Ammon's horn (tissue), 1 donor: ENCODE measurements at places on chromosomes 2 and 18.

DNA sequence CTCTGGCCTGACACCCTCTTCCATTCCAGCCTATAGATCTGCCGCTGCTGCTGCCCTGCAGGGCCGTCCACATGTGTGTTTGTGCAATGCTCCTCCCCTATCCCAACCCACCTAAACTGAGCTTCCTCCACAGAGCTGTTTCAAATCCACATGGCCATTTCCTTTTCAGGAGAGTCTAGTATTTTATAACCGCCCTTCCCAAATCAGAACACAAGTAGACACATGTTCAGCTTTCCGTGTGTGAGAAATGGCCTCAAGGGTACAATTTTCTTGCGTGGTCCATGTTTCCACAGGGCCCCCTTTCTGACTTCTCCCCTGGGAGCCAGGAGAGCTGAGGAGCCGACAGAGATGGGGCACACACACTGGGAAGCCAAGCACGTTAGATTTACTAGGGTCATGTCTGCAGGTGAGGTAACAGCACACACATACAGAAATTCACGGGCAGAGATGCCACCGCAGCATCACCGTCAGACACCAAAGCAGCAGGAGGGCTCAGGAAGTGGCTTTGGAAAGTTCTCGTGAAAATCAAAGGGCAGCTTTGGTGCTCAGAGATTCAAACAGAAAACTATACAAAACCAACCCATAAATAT lies 102.9 kb upstream of the TGFA start:
- DNase-seq: no peak

- no peak for DNase-seq
These were observed 76.6 kb upstream of the ITGA4 start for GRCh38 chr2:181380581-181380980.

DNA sequence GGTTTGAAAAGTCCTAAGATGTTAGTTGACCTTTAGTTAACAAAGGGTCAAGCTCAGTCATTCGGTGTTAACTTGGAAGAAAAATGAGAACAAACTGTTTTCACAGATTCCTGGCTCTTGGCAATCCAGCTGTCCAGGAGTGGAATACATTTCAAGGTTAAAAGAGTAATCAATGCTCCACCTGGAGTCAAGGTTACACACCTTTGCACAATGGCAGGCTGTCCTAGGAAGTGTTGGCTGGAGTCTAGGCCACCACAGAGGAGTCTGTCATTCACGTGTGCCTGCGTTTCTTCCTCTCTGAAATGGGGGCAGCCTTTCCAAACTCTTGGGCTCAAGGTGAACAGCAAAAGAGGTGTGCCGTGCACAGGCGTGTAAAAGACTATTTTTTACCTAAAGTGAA lies 6.3 kb upstream of the ID2 start:
- DNase-seq: no peak

DNA sequence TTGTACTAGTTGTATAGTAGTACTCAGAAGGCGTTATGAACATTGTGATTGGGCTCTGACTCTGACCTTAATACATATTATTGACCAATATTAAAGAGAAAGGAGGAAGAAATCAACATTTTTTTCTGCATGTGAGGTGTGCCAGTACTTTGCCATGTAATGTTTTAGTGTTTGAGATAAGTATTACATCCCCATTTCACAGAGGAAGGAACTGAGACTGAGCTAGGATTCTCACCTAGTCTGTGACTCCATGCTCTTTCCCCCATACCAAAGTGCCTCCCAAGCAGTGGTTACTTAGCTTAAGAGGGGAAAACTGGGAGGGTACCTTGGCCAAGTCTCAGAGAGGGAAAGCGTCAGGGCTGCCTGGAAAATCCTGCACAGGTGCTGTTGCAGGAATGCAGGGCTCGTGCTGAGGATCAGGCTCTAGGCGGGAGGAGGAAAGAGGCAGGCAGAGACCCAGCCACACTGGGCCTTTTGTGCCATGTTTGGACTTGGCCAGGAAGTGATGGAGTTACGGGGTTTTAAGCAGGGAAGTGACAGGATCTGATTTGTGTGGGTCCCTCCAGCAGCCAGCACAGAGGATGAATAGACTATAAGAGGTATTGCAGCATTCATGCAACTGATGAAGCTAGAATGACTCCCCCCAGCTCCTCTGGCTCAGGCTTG lies 1.7 kb downstream of the PNKD start:
- DNase-seq: no peak

GRCh38 chr2:110863726-110864125 lies 131.4 kb downstream of the ACOXL start:
- DNase-seq: no peak

GRCh38 chr18:46297621-46298020 lies 193.4 kb downstream of the HAUS1 start:
- DNase-seq: no peak

- no peak for DNase-seq
These were observed 178.1 kb upstream of the CYP26B1 start for GRCh38 chr2:72325592-72326422.

DNA sequence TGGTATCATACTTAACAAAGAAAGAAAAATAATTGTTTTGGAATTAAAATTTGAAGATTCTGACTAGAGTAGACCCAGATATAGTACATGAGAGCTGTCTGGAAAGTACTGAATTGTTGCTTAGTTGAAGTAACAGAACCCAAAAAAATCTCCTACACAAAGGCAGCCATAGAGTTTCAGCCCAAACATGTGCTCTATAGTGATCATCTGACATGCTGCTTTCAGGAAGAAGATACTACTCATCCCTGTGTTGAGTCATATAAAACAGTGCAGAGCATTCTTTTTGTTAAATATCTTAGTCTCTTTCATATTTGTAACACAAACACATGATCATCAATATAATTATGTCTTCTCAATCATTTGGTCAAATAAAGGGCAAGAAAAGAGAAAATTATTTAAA lies 84.8 kb upstream of the PTPRM start:
- DNase-seq: peak; percentile 43

- DNase-seq: no peak
These were observed 180.7 kb downstream of the PLCL1 start for GRCh38 chr2:197985029-197985638.

GRCh38 chr2:60533101-60534051 lies 20.1 kb downstream of the BCL11A start:
- no peak for DNase-seq

GRCh38 chr2:17303054-17303453 lies 215.2 kb downstream of the RAD51AP2 start:
- DNase-seq: no peak

DNA sequence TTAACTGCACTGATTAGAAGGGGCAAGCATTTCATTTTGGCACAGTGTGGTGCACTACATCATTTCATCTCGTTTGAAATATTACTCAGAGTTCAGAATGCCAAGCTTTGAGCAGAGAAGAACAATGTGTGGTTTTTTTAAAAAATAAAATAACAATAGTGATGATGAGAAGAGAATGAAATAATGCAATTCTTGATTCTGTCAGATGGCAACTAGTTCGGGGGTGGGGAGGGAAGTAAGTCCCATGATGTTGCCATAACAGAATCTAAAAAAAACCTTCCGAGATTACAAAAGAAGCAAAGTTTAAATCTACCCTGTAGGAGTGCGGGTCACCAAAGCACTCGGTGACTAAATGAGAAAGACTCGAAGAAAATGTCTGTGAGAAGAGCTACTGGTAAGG lies 490.4 kb downstream of the NR4A2 start:
- DNase-seq: no peak

DNA sequence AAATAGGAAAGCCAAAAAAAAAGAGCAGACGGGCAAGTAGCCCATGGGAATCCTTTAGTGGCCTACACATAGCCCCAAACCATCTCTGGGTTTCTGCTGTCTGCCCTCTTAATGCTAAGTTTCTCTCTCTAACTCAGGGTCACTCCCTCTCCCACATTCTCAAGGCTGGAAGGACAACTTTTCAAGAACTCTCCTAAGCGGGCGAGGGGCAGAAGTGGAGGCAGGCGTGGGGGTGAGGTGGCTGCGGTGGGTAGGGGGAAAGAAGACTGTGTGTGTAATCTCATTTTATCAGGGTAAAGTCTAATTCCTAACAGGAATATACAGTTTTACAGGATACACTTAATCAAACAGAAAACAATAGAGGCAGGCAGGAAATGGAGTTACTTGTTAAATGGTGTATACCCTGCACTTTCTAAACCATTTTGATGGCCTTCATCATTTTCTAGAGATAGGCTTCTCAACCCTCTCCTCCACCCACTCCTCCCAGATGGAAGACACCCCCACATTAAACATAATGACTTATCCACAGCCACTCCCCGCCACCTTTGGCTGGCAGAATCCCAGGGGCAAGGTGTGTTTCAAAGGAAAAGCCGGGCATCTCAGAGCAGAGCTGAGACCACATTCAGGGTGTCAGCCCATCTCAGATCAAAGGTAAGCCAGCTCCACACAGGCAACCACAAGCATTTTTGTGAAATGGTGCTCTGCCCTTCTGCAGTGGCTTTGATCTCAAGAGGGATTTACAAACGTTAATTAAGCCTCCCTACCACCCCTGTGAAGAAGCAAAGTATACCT lies 6.8 kb downstream of the SMAD7 start:
- no peak for DNase-seq

- DNase-seq: no peak
These were observed 72.5 kb downstream of the GNAL start for GRCh38 chr18:11761553-11761952.

DNA sequence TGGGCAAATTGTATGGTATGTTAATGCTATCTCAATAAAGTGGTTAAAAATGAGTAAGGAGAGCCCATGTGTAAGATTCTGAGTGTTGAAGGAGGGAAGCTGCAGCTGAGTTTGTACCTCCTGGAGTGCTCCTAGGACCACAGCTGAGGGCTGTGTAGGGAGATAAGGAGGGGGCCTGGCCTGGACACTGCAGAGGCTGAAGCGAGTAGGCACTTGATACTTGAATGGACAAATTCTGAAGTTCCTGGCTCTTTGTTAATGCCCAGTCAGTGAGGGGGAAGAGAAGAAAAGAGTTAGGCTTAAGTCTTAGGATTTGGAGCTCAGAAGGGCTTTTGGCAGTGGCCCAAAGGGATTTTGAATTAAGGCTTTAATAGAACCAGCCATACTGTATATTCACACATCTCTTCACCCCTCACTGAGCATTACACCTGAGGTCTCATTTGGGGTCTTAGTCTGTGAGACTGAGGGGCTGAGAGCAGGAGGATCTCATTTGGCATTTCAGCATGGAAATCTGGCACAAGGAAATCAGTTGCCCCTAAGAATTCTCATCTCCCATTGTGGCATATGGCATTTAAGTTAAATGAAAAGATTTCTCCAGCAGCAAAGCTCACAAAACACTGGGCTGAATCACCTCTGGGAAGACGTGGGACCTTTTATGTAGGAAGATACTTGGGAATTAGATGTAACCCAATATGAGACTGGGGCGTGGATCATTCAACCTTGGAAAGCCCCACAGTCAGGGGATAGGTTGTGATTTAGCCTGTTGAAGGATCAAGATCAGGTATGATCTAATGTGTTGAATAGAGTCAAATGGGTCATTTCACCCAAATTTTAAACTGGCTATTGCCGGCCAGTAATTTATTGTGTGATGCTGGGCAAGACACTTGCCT lies 46.8 kb downstream of the LIPG start:
- DNase-seq: no peak

GRCh38 chr18:58024139-58024538 lies 19.9 kb upstream of the NEDD4L start:
- peak; percentile 14 for DNase-seq

DNA sequence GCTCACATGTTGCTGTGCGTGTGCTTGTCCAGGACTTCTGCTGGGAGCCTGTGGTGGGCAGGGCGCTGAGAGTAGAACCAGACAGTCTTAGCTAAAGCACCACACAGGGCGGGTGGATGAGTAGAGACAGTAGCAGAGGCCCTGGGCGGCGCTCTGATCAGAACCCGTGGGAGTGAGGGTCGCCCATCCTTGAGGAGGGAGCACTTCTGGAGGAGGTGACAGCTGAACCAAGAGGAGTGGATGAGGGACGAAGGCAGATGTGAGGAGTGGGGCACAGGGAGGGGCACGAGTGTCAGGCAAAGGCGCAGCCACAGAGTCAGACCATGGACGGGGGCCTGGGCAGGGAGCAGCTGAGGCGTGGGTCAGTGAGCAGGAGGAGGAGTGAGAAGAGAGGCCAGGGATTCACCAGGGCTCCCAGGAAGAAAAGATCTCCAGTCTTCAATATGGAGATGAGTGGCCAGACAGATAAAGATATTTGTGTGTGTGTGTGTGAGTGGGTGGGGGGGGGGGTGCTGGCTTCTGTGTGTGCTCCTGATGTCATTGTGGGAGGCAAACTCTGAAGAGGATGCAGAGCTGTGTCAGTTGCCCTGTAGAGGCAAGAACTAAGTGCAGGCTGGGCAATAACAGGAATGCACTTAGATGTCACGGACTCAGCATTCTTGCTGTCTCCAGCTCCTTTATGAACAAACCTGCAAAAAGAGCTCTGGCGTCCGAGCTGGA lies 79.6 kb downstream of the TPO start:
- no peak for DNase-seq

- no peak for DNase-seq
These were observed 9.0 kb downstream of the DGUOK start for GRCh38 chr2:73935641-73936040.

GRCh38 chr2:37793004-37793403 lies 121.6 kb upstream of the CDC42EP3 start:
- DNase-seq: no peak

DNA sequence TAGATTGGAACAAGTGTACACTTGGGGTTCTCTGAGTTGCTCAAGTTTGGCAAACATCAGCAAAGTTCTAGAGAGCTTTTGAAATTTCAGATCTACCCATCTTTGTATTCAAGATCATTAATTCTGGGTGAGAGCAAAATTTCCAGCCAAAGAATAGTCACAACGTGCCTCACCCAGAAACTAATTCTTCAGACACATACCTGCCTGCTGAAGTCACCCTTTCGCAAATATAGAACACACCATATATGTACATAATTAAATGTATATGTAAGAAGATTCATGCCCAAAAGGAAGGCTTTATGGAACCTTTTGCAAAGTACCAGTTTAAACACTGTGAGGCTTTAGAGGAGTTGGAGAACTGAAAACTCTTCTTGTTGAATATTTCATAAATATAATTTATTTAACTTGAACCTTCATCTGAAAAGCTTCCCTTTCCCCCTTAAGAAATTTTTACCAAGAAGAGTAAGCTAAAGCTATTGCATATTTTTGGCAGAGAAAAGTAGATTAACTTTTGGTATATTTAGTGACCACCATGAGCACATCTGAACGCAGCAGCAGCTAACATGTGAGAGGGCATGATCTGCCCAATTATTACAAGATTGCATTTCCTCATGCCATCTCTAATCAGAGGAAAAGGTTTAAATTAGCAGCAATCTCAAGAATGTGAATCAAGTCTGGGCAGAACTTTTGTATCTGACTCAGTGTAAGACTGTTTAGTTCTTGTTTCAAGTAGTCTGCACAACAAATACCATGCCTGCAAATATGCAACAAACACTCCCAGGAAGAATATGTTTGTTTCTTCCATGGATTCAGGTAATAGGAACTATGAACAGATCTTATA lies 8.2 kb downstream of the RND3 start:
- DNase-seq: no peak

GRCh38 chr2:8653485-8653884 lies 28.4 kb upstream of the ID2 start:
- DNase-seq: no peak

DNA sequence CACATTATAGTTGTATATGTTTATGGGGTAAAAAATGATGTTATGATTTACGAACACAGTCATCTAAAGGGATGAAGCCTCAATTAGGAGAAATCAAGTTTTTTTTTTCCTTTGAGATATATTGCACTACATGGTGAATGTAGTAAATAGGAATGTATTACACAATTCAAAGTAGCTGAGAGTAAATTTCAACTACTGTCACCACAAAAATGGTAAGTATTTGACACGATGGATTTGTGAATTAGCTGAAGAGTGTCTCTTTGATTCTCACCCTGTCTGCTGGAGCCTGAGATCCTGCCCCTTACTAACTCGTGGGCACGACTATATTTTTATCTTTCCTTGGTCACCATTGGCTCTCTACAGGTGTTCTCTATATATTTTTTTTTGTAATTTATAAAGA lies 540.4 kb upstream of the DSEL start:
- no peak for DNase-seq
